Activated CD4-positive, alpha-beta T cell treated with anti-CD3 and anti-CD28 coated beads for 4 hours (primary cell): ENCODE measurements at places on chromosomes 12 and 14.
A peak's percentile ranks its signal among the peaks of the same experiment; 100 is the strongest.

DNA sequence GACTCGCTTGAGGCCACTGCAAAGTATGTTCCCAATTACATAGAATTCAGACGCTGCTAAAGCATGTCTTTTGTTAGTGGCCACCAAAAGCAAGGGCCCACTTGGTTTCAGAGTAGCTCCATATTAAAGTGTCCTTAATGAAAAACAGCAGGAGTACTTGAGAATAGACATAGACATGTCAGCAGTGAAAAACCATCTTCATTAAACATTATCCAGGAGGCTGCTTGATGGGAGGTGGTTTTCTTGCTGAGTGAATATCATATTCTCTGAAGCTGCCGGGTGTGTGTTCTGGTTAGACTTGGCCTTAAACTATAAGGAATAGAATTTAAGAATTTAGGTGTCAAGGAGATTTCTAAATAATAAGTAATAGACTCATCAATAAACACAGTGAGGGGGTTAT, 79.5 kb upstream of the CCDC198 start:
- no peak for DNase-seq

DNA sequence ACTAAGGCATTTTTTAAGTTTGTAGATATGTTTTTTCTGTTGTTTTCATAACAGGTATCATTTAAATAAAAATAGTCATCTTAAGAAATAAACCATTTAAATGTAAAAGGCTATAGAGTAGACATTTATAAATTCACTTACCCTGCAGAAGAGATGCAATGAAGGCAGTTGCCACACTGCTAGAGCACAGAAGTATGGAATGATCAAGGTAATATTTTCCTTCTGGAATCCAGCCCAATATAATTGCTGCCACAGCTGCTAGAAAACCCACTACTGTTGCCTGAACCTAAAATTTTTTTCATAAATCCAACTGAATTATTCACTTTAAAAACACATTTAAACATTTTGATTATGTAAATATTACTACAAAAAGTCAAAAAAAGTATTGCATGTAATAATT, 69.2 kb downstream of the SLC41A2 start:
- no peak for DNase-seq

GRCh38 chr14:63524537-63525155, 18.5 kb downstream of the PPP2R5E start:
- DNase-seq = no peak

DNA sequence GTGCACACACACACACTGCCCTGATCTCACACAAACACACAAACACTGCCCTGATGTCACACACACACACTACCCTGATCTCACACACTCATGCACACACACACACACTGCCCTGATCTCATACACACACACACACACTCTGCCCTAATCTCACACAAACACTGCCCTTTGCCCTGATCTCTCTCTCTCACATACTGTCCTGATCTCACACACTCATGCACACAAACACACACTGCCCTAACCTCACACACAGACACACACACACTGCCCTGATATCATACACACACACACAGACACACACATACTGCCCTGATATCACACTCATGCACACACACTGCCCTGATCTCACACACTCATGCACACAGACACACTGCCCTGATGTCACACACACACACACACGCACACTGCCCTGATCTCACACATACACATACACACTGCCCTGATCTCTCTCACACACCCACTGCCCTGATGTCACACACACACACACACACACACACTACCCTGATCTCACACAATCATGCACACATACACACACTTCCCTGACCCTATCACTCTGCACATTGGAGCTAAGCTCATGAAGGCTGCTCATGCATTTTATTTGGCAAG, 97.6 kb upstream of the DIO3 start:
- DNase-seq = no peak

DNA sequence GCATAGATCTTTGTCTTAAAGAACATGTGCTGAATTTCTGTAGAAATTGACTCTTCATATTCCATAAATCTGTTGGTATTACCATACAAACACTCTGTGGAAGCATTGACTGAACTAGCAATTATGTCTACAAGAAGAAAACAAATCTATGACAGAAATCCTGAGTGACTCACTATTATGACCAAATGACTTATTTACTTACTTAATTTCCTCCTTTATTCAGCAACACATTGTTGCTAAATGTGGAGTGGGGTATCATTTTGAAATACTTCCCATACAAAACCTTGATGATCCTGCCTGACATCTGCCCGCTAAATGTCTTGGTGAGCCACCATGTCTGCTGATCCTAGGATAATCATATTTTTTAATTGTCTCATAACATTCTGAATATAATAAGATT, 99.1 kb upstream of the SLCO1C1 start:
- DNase-seq = no peak

GRCh38 chr14:25056688-25057078, 6.7 kb upstream of the STXBP6 start:
- no peak for DNase-seq

GRCh38 chr12:5777451-5777850, 167.6 kb downstream of the ANO2 start:
- DNase-seq = no peak

DNA sequence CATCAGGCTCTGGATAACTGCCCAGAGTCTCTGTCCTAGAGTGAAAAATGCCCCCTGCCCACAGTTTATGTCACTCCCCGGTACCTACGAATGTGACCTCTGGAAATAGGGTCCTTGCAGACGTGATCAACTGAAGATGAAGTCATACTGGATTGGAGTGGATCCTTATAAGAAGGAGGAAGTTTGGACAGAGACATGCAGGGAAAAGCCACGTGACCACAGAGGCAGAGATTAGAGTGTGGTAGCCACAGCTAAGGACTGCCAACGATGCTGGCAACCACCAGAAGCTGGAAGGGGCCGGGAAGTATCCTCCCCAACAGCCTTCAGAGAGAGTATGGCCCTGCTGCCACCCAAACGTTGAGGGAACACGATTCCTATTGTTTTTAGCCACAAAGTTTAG, 101.2 kb upstream of the NCOR2 start:
- no peak for DNase-seq

DNA sequence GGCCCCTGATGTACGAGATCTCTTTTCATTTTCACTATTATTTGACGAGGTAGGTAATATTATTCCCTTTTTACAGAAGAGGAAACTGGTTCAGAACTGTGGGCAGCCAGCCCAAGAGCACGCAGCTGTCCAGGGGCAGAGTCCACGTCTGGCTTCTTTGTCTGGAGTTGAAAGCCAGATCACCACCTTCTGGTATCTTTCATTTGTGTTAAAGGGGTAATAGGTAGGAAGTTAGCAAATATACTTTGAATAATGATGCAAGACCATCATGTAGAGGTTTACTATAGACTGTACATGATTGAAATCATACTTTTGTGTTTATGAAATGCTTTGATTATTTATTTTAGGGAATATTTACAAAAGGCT, 144.1 kb upstream of the AMIGO2 start:
- no peak for DNase-seq

GRCh38 chr12:60308366-60308991, 712.6 kb downstream of the SLC16A7 start:
- DNase-seq = no peak

DNA sequence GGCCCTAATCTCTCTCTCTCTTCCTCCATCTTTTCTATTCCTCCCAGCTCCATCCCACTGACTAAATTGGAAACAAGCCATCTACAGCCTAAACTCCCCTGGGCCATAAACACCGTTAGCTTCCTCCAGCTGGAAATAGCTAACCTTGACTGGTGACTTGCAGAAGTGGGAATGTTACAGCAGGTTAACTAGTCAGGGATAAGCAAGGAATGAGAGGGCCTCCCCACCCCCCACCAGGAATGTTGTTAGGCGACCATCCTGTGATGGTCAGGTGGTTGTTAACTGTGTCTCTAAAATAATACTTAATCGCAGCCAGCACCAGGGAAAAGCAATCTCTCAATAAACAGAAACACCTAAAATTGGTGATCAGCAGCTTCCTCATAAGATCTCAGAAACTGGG, 40.8 kb downstream of the MIS18BP1 start:
- no peak for DNase-seq

DNA sequence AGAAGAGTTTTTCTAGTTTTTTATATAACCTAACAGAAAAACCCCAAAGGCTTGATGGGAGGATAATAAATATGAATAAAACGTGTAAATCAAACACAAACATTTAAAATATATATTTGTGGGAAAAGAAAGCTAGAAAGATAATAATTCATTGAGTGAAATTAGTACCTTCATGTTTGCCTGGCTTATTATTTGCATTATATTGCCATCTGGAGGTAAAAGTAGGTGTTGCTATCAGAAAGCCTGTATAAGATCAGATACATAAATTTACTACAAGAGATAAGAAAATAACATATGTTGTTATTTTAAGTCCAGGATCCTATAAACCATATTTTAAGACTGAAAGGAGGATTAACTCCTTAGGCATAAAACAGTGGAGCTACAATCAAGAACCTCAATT, 77.7 kb downstream of the NTS start:
- DNase-seq = no peak

GRCh38 chr12:123655420-123655819, 15.5 kb upstream of the TCTN2 start:
- no peak for DNase-seq

DNA sequence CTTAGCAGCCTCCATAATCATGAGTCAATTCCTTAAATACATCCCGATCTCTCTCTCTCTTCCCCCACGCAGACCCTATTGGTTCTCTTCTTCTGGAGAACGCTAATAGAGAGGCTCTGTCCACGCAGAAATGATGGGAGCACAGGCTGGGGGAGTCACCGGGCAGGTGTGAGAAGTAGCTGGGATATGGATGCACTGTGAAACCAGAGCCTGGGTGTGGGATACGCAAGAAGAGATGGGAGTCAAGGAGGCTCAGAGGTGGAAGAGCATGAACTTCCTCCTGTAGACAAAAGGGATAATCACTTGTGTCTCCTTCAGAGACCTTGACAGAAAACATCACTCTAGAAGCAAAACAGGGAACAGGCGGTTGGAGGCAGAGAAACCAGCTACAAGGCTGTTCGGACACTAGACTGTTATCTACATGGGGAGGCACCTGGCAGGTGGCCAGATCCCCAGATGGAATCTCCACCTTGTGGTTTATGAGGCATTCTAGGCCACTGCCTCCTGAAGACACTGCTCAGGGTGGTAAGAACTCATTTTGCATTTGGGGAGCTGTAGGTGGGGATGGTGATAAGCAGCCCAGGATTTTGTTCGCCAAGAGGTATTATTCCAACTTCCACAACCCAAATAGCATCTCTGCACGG, 7.2 kb upstream of the SELPLG start:
- no peak for DNase-seq

GRCh38 chr14:101933209-101933608, 31.2 kb upstream of the DYNC1H1 start:
- no peak for DNase-seq

DNA sequence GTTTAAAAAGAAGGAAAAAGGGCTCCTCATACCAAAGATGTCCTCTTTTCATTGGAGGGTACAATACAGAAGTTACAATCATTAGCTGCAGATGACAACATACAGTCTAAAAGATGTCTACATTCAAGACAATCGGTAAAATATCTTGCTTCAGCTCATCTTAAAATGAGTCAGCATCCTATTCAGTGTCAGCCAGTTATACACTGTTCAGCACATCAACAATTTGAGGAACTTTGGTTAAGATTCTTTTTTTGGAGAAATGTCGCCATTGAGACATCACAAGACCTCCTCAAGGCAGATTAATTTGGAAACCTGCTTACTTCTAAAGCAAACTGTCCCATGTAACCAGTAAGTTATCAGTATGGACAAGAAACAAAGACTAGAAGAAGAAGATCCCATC, 100.7 kb upstream of the SLC38A4 start:
- no peak for DNase-seq

GRCh38 chr12:55142669-55143565, 16.7 kb downstream of the OR9K2 start:
- peak; percentile 27 for DNase-seq

DNA sequence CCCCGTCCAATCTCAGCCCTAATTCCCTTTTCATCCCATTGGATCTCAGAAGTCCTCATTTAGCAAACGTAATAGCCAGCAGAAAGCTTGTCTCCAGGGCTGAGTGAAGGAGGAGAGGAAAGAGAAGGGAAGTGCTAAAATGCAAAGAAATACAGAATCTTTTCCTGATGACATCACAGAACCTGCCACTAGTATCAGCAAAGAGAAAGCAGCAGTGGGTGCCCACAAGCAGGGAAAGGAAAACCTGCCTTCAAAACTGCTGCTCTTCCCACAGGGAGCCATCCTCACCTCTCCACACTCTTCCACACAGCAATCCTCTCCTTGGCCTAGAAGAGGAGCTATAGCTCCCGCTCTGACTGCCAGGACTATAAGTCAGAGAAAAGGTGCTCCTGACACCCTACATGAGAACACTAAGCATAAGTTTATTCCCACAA, 11.3 kb downstream of the MED13L start:
- no peak for DNase-seq

DNA sequence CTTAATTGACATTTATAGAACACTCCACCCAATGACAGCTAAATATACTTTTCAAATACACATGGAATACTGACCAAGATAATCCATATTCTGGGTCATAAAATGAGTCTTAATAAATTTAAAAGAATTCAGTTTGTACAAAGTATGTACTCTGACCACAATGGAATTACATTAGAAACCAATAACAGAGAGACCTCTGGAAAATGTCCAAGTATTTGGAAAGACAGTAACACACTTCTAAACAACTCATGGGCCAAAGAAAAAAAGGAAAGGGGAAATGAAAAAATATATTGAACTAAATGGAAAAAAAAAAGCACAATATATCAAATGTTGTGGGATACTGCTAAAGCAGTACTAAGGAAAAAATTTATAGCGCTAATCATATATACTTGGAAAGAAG, 52.0 kb downstream of the CRACR2A start:
- no peak for DNase-seq

- no peak for DNase-seq
Observed at GRCh38 chr14:89775151-89775550, 179.4 kb downstream of the EFCAB11 start.

- DNase-seq = no peak
Observed at GRCh38 chr14:47988175-47988574, 312.8 kb upstream of the MDGA2 start.

- DNase-seq = no peak
Observed at GRCh38 chr12:114686426-114686772, 2.4 kb upstream of the TBX3 start.

DNA sequence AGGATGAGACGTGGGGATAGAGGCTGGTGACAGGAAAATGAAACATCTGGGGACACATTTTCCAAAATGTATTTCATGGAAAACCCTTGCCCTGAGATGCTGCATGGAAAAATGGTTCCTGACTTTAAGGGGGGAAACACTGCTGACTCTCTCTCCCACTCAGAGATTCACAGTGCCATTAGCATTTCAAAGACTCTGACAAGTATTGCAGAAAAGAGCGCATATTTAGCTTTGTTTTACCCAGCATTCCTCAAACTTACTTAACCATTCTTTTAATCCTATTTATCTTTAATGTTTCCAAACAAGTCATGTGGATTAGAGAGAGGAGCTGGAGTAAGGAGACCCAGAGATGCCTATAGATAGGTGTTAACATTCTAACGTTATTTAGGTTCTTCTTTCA, 141.8 kb upstream of the DYRK2 start:
- no peak for DNase-seq

DNA sequence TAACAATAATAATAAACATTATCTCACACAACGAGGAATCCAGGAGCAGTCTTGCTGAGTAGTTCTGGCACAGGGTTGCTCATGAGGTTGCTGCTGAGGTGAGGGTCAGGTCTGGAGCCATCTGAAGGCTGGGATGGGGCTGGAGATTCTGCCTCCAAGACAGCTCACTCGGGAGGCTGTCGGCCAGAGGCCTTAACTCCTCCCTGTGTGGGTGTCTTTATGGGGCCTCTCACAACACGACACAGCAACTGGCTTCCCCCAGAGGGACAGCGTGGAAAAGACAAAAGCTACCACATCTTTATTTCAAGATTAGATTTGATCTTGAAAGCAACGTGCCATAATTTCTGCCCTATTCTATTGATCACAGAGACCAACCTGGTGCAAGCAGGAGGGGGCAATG, 7.2 kb upstream of the CD4 start:
- no peak for DNase-seq
